Uterus (tissue), 4 donors: ENCODE measurements at places on chromosomes 2 and 18. TPM values are rescaled to one million over a fixed set of nuclear protein-coding genes. Genes with fewer than 3 reads are reported as not detected.

Gene DPYSL5
- not detected for total RNA-seq

Gene ANKRD36C
- total RNA-seq, result 77.5 TPM

Gene CROCC2
- 2.6 TPM for total RNA-seq

Gene RTP5
- not detected for total RNA-seq

Gene DAPL1
- total RNA-seq, result not detected

Gene BOD1L2
- total RNA-seq, result not detected

Gene ITPRIPL1
- not detected for total RNA-seq

Gene SERPINB11
- not detected for total RNA-seq

Gene FRZB
- 0.29 TPM for total RNA-seq

- H3K27me3 ChIP-seq, result no peaks in the 10 kb centered on the region
- H3K27ac ChIP-seq, result peak overlapping the region; percentile 72
- H3K4me3 ChIP-seq, result no peak overlapping the region
- peaks cover 7% of the 10 kb centered on the region for H3K4me1 ChIP-seq
- H3K36me3 ChIP-seq, result no peaks in the 10 kb centered on the region
- DNase-seq, result no peak
Observed at GRCh38 chr2:66559672-66560071, 124.7 kb downstream of the MEIS1 start.

- H3K4me1 ChIP-seq, result no peaks in the 10 kb centered on the region
- no peaks in the 10 kb centered on the region for H3K27me3 ChIP-seq
- no peak for DNase-seq
- no peak overlapping the region for H3K27ac ChIP-seq
- H3K36me3 ChIP-seq, result no peaks in the 10 kb centered on the region
- H3K4me3 ChIP-seq, result no peak overlapping the region
Observed at GRCh38 chr2:236209535-236209934, 41.3 kb upstream of the GBX2 start.

DNA sequence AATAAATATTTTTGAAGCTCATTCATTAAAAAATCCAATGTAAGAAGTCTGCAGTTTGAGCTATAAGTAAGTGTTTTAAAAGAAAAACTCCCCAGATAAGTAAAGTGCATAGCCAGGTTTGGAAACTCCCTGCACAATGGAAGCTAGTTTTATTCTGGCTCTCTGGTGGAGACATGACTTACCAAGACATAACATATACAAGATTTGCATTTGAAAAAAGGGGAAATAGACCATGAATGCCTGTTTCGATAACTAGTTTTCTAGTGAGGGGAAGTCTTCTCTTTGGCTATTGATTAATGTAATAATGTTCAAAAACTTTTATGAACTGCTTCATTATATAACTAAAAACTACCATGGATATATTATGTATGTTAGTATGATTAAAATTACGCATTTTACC, 435.2 kb downstream of the ARHGAP15 start:
- no peak overlapping the region for H3K27ac ChIP-seq
- H3K36me3 ChIP-seq, result no peaks in the 10 kb centered on the region
- H3K4me1 ChIP-seq, result no peaks in the 10 kb centered on the region
- H3K27me3 ChIP-seq, result no peaks in the 10 kb centered on the region
- no peak overlapping the region for H3K4me3 ChIP-seq
- DNase-seq, result no peak

DNA sequence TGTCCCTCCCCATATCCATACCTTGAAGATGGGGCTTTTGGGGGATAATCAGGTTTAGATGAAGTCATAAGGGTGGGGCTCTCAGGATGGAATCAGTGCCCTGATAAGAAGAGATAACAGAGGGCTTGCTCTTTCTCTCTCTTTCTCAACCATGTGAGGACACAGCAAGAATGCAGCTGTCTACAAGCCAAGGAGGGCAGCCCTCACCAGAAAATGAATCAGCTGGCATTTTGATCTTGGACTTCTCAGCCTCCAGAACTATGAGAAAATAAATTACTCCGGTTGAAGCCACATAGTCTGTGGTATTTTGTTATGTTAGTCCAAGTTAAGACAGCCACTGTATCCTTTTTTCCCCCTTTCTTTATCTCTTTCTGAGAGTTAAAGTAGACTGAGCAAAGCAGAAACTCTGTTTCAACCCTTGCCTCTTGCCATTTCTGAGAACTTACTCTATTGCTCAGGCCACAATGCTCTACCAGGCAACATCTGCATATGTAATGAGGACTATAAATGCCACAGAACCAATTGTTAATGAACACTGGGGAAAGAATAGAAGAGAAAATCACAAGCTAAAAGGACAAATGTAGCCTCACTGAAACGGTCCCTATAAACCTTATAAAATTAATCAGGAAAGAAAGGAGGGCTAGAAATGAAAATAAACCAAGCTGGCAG, 56.9 kb downstream of the SRBD1 start:
- H3K27me3 ChIP-seq, result no peaks in the 10 kb centered on the region
- no peak overlapping the region for H3K4me3 ChIP-seq
- DNase-seq, result no peak
- no peaks in the 10 kb centered on the region for H3K4me1 ChIP-seq
- H3K36me3 ChIP-seq, result no peaks in the 10 kb centered on the region

DNA sequence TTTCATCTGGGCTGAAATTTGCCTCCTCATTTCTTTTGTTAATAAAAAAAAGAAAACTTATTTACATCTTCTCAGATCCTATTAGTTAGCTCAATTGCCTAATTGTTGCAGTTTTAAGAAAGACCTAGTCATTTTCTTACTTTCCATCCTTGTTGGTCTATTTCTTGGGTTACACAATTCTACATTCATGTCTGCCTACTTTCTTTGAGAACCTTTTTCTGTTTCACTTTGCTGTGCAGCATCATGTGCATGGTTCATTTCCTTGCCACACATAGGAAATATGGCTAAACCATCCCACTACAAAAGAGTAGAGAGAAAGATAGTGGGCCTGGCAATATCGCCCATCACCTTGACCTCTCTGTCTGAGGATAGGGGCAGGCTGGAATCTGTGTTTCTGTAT, 780.7 kb upstream of the FANCL start:
- DNase-seq, result no peak
- no peak overlapping the region for H3K27ac ChIP-seq
- H3K4me1 ChIP-seq, result no peaks in the 10 kb centered on the region
- H3K4me3 ChIP-seq, result no peak overlapping the region

GRCh38 chr2:39304200-39304599, 60.4 kb upstream of the CDKL4 start:
- H3K27ac ChIP-seq, result no peak overlapping the region
- no peak for DNase-seq
- no peaks in the 10 kb centered on the region for H3K36me3 ChIP-seq
- H3K4me1 ChIP-seq, result no peaks in the 10 kb centered on the region

DNA sequence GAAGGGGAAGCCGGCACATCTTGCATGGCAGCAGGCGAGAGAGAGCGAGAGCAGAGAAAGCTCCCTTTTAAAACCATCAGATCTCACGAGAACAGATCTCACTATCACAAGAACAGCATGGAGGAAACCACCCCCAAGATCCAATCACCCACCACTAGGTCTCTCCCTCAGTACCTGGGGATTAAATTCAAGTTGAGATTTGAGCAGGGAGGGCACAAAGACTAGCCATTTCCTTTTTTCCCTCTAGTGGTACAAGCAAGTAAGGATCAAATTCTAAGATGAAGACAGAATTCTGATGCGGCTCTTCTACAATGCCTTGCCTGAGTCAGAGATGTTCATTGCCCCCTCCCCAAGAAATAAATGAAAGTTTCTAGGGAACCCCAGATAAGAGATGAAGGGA, 45.6 kb upstream of the ANKRD44 start:
- H3K36me3 ChIP-seq, result no peaks in the 10 kb centered on the region
- H3K4me1 ChIP-seq, result no peaks in the 10 kb centered on the region

GRCh38 chr2:28172114-28172898, 220.4 kb upstream of the FOSL2 start:
- no peaks in the 10 kb centered on the region for H3K4me1 ChIP-seq
- H3K27me3 ChIP-seq, result no peaks in the 10 kb centered on the region
- no peaks in the 10 kb centered on the region for H3K36me3 ChIP-seq
- no peak overlapping the region for H3K27ac ChIP-seq
- DNase-seq, result no peak

DNA sequence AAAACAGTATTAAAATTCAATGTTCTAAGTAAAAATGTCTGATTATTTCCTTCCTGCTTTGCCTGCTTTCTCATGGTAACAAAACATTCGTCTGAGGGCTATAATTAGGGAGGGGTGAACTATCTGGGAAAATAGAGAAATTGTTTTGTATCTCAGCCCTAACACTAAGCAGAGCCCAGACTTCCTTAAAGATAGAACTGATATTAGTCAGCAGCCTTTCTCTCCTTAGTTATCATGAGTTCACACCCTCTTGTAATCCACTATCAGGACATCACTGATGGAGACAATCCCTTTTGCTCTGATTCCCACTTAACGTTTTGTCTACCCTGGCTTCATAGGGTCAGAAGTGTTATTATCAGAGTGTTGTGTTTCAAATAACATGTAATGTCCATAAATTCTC, 701.1 kb upstream of the ZEB2 start:
- H3K36me3 ChIP-seq, result no peaks in the 10 kb centered on the region
- H3K27ac ChIP-seq, result no peak overlapping the region
- no peak for DNase-seq
- H3K27me3 ChIP-seq, result no peaks in the 10 kb centered on the region
- H3K4me3 ChIP-seq, result no peak overlapping the region
- no peaks in the 10 kb centered on the region for H3K4me1 ChIP-seq

DNA sequence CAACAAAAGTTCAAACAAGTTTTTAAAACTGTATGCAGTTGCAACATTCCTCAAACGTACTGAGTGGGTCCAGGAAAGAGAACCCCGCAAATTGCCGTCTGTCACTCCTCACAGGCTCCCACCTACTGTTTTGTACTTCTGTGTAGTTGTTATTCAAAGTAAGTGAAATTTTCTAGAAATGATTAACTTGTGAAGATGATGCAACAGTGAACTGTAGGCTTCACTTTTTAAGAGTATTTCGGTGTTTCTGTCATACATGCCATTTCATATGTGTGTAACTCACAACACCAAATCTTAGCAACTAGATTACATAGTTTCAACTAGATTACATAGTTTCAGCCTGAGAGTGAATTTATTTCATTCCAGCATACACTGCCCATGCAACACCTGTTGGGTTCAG, 226.0 kb upstream of the TANK start:
- H3K4me3 ChIP-seq, result no peak overlapping the region
- no peaks in the 10 kb centered on the region for H3K36me3 ChIP-seq
- peak overlapping the region; percentile 28 for H3K27ac ChIP-seq
- no peak for DNase-seq
- no peaks in the 10 kb centered on the region for H3K4me1 ChIP-seq

GRCh38 chr2:218927422-218927821, 32.0 kb upstream of the CDK5R2 start:
- no peak for DNase-seq
- H3K4me3 ChIP-seq, result no peak overlapping the region
- H3K36me3 ChIP-seq, result no peaks in the 10 kb centered on the region
- no peaks in the 10 kb centered on the region for H3K27me3 ChIP-seq
- no peak overlapping the region for H3K27ac ChIP-seq

- no peaks in the 10 kb centered on the region for H3K27me3 ChIP-seq
- no peak overlapping the region for H3K27ac ChIP-seq
- no peak for DNase-seq
- H3K36me3 ChIP-seq, result no peaks in the 10 kb centered on the region
- peaks cover 2% of the 10 kb centered on the region for H3K4me1 ChIP-seq
Observed at GRCh38 chr2:217833439-217833838, 169.4 kb downstream of the TNS1 start.

- no peak for DNase-seq
- no peaks in the 10 kb centered on the region for H3K27me3 ChIP-seq
Observed at GRCh38 chr2:118056165-118056534, 32.1 kb upstream of the INSIG2 start.

- no peak overlapping the region for H3K4me3 ChIP-seq
- H3K27ac ChIP-seq, result no peak overlapping the region
- DNase-seq, result no peak
- no peaks in the 10 kb centered on the region for H3K36me3 ChIP-seq
Observed at GRCh38 chr18:59569390-59569791, 127.8 kb downstream of the CCBE1 start.

- no peak for DNase-seq
- no peak overlapping the region for H3K27ac ChIP-seq
- no peaks in the 10 kb centered on the region for H3K27me3 ChIP-seq
- H3K4me1 ChIP-seq, result no peaks in the 10 kb centered on the region
- H3K4me3 ChIP-seq, result no peak overlapping the region
Observed at GRCh38 chr2:44959855-44960254, 18.4 kb downstream of the SIX3 start.

DNA sequence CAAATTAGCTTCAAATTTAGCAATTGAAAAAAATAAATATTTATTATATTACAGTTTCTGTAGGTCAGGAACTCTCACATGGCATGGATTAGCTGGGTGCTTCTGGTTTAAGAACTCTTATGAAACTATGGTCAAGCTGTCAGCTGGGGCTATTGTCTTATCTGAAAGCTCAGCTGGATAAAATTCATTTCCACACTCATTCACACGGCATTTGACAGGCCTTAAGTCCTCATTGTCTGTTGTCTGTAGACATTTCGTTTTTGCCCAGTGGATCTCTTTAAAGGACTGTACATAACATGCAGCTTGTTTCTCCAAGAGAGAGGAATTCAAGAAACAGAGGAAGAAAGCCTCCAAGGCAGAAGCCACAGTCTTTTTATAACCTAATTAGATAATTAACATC, 1556.8 kb upstream of the SLC39A10 start:
- no peak overlapping the region for H3K27ac ChIP-seq
- no peak overlapping the region for H3K4me3 ChIP-seq
- no peaks in the 10 kb centered on the region for H3K4me1 ChIP-seq
- H3K36me3 ChIP-seq, result no peaks in the 10 kb centered on the region
- DNase-seq, result no peak

GRCh38 chr2:10678225-10678624, 11.6 kb downstream of the NOL10 start:
- no peaks in the 10 kb centered on the region for H3K27me3 ChIP-seq
- no peaks in the 10 kb centered on the region for H3K4me1 ChIP-seq
- no peaks in the 10 kb centered on the region for H3K36me3 ChIP-seq
- H3K27ac ChIP-seq, result no peak overlapping the region
- H3K4me3 ChIP-seq, result no peak overlapping the region
- no peak for DNase-seq
